MCF 10A (cell line): ENCODE measurements at places on chromosomes 6 and 20.

GRCh38 chr20:57332105-57333089 is 2.8 kb downstream of the SPO11 start:
- peak; percentile 41 for DNase-seq

GRCh38 chr6:130206479-130206878 is 16.3 kb downstream of the SAMD3 start:
- DNase-seq, result no peak

DNA sequence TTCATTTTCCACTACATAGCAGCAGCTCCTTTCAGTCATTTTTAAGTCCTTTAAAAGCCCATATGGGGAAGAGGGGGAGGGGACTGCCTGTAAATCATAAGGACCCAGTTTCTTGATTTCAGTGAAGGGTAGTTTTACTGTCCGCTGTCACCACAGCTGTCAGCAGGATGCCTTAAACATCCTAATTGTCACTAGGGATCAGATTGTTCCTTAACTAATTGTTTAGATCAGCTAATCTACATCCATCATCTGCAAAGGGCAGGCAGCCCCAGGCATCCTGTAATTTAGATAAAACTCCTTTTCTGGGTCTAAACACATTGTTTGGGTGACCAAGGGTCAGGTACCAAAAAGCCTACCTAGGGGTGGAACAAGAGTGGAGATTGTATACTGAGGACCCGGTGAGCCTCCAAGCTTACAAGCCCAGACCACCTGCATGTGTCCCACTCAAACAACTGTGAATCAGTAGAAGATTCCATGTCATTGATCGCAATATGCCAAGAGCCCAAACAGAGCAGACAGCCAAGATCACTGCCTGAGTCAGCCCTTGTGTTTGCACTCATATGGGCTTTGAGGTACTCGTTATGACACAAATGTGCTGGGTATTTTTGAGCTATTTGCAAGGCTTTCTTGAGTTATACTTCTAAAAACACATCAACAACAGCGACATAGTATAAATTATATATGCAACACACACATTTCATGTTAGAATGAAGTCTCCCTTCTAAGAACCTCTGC is 198.7 kb upstream of the CEP162 start:
- DNase-seq, result no peak

- peak; percentile 33 for DNase-seq
Observed at GRCh38 chr6:166156942-166157341, 10.7 kb downstream of the TBXT start.

DNA sequence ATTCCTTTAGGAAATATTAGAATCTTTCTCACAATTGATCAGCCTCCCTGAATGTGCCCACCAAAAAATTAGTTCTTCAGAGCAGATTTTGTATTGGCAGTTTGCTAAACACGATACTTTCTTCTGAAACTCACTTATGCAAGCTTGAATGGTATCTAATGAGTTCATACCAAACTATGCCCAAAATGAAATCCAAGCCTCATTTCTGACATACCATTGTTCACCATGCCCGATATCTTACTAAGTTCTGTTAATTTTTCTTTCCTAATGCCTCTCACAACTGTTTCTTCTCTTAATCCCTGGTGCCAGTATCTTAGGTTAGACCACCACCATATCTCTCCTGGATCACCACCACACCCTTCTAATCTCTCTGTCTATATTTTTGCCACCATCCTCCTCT is 755.9 kb downstream of the KIF16B start:
- DNase-seq, result no peak

GRCh38 chr6:30515106-30515505 is 25.8 kb downstream of the HLA-E start:
- no peak for DNase-seq

DNA sequence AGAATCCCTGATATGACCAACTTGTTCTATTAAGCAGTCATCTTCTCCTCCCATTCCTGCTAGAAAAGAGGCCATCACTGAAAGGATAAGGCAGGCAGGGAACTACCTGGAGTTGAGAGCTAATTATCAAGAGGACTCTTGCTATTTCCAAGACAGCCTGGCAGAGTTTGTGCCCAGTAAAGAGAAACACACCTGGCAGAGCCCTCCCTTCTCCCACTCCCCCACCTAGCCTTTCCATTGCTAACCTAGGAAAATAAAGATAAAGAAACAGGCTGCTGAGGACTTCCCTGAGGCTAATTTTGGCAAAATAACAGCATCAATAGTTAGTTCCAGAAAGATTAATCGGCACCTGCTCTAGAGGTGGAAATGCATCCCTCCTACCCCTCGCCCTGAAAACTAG is 20.4 kb upstream of the RAB22A start:
- no peak for DNase-seq

- no peak for DNase-seq
Observed at GRCh38 chr6:163348789-163349680, 65.5 kb upstream of the QKI start.

DNA sequence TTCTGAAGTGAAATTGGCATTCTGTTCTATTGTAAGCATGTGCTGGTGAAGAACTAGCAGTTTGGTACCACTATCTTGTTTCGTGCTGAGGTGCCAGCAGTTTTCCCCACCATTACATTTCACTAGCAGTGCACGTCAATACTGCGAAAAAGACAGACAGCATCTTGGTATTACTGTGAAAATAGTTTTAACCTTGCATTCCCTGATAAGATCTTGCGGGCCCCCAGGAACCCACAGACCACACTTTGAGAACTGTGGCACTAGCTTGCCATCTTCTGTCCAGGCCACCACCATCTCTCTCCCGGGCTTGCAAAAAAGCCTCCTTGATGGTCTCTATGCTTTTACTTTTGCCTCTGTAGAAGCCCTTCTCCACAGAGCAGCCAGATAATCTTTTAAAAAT is 185.7 kb downstream of the BACH2 start:
- no peak for DNase-seq

DNA sequence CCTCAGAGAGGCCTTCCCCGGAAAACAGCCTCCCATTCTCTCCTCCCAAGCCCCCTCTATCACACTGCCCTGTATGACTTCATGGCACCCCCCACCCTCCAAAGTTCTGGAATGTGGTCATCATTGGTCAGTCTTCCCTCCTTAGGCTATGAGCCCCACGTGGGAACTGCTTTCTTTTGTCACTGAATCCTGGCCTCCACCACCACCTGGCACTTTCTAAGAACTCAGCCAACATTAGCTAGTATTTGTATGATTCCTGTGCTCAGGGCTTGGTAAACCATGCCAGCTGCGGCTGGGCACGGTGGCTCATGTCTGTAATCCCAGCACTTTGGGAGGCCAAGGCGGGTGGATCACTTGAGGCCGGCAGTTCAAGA is 8.4 kb upstream of the E2F1 start:
- no peak for DNase-seq

GRCh38 chr6:19562468-19562867 is 274.7 kb upstream of the ID4 start:
- no peak for DNase-seq

- no peak for DNase-seq
Observed at GRCh38 chr6:21317642-21318041, 275.9 kb upstream of the SOX4 start.

DNA sequence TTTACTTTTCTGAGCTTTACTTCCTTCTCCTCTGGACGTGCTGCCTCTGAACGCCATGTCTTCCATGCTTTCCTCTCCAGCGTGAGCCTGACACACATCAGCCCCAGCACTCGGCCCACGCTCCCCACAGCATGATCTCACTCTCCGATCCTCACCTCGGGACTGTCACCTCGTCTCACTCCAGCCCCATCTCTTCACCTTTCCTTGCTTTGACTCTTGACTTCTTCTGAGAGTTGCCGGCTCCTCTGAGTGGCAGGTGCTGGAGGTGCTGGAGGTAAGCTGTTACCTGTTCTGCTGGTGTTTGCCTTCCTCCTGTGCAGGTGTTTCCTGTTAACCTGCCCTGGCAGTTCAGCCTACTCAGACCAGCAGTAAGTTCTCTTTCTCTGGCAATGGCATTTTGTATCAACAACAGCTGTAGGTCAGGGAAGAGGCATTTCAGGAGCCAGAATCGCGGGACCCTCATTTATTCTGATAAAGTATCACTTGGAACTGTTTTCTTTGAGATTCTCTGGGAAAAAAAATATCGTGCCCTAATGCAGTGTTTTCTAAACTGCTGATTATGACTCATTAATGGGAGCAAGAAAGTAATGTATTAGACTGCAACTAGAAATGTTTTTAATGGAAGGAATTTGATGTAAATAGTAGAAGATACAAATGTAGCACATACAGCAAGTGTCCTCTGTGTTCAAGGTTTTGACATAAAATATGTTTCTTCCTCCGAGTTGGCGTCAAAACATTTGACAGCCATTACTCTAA is 106.5 kb downstream of the ARID1B start:
- no peak for DNase-seq

- no peak for DNase-seq
Observed at GRCh38 chr6:54426995-54427394, 118.8 kb downstream of the TINAG start.

DNA sequence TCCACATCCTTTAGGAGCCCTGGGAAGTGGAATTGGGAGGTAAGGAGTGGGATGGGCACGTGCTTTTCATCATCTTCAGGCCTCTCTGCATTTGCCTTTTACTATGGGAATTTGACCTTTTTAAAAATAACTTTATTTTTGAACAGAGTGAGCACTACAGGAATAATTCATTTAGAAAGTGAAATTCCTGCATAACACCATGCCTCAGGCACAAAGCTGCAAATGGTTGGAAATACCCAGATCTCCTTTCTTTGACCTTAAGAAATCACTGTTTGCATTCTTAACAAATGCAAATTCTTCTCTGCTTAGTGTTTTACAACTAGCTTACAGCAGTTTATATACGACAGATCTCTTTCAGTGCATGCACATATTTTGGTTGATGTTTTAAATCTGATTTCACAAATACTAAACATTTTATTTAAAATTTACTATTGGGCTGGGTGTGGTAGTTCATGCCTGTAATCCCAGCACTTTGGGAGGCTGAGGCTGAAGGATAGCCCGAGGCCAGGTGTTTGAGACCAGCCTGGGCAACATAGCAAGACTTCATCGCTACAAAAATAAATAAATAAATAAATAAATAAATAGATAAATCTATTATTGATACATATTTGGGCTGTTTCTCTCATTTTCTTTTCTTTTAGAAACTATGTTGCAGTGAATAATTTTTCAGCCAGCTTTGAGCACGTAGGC is 24.5 kb downstream of the CST8 start:
- no peak for DNase-seq
